T47D (cell line): ENCODE measurements at places on chromosomes 1 and 21.
A peak's percentile ranks its signal among the peaks of the same experiment; 100 is the strongest.

DNA sequence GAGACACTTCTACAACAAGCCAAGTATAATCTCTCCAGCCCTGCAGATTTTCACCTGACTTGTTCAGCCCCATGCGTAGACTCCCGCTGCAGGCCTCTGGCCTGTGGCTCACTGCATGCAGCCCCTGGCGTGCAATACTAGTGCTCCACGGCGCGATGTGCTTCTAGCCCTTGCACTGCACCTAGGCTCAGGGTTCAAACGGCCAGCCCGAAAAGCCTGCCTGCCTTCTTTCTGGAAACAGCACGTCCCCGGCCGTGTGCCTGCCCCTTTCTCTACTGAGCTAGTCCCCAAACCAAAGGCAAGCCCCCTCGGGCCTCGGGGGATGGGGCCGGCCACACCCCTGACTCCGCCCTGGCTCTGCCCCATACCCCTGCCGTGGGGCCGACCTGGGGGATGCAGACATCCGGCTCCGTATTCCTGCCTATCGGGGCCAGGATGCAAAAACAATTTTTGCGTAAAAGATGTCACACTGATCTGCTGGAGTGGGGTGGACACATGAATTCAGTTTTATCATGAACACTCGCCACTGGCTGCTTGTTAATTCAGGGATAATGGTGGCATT is 26.3 kb upstream of the TRAPPC10 start:
- DNase-seq = no peak

DNA sequence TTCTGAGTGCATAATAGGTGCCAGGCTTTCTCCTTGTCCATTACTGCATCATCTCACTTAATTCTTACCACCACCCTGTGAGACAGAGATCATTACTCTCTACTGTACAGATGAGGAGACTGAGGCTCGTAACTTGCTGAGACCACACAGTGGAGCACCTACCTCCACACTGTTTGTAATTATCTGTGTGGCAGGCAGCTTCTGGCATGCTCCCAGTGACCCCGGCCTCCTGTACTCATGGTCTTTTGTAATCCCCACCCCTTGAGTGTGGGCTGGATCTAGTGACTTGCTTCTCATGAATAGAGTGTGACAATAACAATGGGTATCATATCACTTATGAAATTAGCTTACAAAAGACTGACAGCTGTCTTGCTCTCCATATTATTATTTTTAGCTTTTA is 407.3 kb downstream of the MATN1 start:
- no peak for DNase-seq

GRCh38 chr1:44714532-44714931 is 16.4 kb downstream of the RNU5D-1 start:
- DNase-seq = no peak

- no peak for DNase-seq
Observed at GRCh38 chr21:31052489-31053142, 14.3 kb upstream of the KRTAP19-8 start.

DNA sequence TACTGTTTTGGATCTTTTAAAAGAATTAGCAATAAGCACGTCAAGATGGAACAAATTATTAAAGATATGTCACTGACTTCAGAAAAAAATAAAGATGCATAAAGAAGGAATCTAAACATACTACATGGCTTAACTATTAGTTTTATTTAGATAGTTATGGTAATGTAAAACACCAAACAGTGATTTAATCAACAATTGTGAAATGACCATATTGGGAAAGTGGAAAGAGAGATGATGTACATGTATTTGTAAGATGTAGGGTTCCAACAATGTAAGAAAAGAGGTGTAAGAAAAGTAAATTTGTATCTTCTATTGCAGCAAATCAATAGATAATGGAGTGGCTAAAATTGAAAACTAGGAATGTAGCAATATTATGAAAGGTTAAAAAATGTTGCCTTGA is 6.4 kb upstream of the AIM2 start:
- DNase-seq = no peak

GRCh38 chr1:983798-984475 is 2.0 kb upstream of the PERM1 start:
- no peak for DNase-seq

GRCh38 chr1:37437087-37437486 is 37.3 kb upstream of the ZC3H12A start:
- no peak for DNase-seq

GRCh38 chr1:225815526-225816178 is 5.7 kb downstream of the EPHX1 start:
- DNase-seq = no peak

- no peak for DNase-seq
Observed at GRCh38 chr1:228079601-228080263, 2.8 kb upstream of the ARF1 start.

DNA sequence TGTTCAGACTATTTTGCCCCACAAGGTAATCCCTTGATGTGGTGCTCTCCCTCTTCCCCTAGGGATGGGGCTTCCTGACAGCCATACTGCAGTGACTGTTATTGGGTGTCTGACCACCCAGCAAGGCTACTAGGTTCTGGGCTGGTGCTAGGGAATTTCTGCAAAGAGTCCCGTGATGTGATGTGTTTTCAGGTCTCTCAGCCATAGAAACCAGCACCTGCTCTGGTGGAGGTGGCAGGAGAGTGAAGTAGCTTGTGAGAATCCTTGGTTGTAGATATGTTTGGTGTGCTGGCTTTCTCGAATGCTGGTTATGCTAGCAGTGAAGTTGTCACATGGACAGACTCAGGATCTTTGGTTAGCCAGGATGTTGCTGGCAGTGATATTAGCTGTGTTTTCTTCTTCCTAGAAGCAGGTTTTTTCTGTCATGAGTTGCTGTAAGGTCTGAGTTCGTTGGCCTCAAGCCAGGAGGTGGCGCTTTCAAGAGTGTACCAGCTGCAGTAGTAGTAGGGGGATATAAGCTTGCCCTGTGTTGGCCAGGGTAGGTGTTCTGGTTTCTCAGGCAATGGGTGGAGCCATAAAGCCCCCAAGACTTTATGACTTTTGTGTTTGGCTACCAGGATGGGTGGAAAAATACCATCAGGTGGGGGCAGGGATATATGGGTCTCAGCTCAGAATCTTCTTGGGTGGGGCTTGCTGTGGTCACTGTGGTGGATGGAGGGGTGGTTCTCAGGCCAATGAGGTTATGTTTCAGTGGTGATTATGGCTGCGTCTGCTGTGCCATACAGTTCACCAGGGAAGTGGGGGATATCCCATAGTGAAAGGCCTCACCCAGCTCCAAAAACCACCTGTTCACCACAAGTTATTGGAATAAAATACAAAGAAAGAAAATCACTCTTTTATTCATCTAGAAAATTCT is 1112.3 kb downstream of the KCNT2 start:
- no peak for DNase-seq

GRCh38 chr1:6294890-6295556 is 34.1 kb upstream of the GPR153 start:
- no peak for DNase-seq

GRCh38 chr21:32246571-32247140 is 32.2 kb downstream of the MIS18A start:
- no peak for DNase-seq

DNA sequence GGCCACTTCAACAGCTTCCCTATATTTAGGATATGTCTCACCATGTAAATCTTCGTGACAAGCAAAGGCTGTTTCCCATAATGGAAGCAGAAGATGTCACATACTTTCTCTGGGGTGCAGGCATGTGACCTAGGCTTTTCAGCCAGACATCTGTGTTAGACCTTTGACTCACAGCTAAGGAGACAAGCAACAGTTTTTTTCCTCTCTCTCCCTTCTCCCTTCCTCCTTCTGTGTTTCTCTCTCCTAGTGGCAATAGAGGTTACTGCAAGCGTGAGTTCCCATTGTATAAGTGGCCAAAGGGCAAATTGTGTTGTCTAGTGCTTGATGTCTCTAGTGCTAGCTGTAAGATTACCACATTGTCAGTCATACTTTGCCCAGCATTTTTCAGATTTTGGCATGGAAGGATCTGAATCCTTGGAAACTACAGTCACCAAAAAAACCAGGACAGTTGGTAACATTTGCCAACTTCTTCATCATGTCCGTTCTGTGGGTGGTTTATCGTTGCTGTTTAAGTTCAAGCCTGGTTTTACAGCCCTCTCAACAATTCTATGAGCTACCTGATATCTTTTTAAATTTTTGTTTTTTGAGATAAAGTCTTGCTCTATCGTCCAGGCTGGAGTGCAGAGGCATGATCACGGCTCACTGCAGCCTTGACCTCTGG is 44.4 kb upstream of the RABGAP1L start:
- DNase-seq = peak; percentile 21

- no peak for DNase-seq
Observed at GRCh38 chr1:248824701-248825100, 1.0 kb downstream of the SH3BP5L start.

DNA sequence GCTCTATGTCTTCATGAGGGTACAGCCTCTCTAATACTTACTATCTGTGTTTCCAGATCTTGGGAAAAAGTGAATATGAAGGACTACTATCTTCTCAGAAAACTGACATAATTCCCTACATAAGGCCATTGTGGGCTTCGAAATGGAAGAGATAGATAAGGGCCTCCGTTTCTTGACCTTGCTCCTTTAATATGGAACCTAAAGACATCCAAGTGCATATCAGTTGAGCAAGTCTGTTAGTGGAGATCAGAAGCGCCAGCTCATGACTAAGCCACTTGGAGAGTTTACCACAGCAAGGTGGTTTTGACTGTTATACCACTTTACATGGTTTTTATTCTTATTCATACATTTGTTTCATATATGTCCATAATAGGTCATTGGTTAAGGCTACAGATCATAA is 35.3 kb upstream of the FCER1A start:
- no peak for DNase-seq

DNA sequence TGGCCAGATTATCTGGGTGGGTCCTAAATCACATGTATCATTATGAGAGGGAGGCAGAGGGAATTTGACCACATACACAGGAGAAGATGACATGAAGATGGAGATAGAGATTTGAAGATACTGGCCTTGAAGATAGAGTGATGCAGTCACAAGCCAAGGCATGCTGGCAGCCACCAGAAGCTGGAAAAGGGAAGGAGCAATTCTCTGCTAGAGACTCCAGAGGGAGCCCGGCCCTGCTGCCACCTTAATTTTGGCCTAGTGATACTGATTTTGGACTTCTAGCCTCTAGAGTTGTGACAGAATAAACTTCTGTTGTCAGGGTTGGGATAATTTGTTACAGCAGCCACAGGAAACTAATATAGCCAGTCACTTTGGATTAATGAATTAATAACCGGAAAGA is 2.2 kb upstream of the PRDM2 start:
- DNase-seq = peak; percentile 23

- DNase-seq = no peak
Observed at GRCh38 chr1:8818325-8818775, 910 bp upstream of the RERE start.

DNA sequence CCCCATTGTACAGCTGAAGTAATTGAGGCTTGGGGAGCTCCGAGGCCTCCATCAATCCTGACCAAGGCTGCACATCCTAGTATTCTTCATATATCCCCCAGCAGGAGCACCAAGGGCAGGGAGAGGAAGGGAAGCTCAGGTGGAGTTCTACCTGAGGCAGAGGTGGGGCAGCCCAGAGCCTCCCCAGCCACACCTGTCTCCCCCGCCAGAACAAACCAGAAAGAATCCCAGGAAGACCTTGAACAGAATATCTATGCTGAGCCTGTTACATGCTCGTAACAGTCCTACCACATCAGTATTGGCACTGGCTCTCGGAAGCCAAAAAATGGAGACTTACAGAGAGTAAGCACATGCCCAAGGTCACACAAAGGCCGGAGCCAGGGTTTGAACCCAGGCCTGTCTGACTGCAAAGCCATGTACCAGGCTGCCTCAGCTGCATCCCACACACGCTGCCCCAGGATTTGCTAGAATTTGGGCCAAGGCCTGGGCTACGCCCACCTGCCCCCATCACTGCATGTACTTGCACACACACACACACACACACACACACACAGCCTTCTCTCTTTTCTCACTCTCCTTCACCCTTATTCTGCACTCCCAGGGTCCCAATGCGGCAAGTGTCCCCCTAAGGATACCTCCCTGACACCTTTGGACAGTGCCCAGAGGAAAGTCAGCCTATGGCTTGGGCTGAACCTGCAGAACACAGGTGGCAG is 4.5 kb downstream of the E2F2 start:
- no peak for DNase-seq

DNA sequence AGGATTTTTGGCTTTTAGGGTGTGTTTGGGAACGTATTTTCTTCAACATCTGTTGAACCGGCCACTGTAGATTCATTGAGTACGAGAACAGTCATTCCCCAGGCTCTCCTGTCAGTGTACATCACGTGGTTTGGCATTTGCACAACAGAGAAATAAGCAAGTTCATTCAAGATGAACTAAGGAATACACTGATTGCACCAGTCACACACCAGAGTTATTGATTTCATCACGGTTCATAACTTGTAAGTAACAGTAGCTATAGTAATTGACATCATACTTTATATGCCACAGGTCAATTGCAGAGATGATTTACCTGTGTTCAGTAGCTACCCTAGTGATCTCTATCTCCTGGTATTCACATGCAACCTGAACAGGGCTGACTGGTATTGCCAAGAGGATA is 90.7 kb upstream of the ETS2 start:
- DNase-seq = peak; percentile 4

DNA sequence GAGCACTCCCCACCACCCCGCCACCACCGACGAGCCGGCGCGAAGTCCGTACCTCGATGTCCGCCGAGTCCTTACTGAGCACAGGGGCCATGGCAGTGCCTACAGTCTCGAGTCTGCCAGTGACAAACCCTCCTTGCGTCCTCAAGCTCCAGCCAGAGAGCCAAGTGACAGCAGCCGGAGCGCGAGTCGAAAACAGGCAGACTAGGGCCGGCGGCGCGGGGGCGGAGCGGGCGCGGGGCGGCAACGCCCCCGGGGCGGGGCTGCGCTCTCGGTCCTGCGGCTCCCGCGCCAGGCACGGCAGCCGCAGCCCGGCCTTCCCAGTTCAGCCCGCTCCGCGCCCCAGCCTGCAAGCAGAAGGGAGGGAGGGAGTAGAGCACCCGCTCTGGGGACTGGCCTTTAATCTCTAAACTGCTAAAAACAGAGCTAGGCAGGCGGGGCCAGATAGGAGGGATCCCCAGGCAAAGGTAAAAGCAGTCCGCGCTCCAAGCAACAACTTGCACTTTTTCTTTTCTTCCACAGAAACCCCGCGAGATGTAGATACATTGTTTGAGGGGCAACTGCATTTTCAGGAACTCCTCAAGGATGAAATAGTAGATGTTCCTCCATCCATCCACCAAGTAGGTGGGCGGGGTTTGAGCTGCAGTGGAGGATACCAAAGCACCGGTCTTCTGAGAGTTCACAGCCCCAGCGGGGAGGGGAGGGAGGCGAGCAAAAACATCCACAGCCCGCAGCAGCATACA is at the start of gene DPYD:
DPYD (minus strand) TSS at position 203 of the 740 bp plus-strand sequence; CDS start at position 91, 112 bp downstream.
- peak; percentile 65 for DNase-seq

GRCh38 chr1:203551550-203551949 is 57.6 kb downstream of the OPTC start:
- DNase-seq = peak; percentile 16

- DNase-seq = no peak
Observed at GRCh38 chr1:14750490-14750889, 152.0 kb downstream of the KAZN start.
